ENCODE measurements at places on chromosomes 12 and 14.

DNA sequence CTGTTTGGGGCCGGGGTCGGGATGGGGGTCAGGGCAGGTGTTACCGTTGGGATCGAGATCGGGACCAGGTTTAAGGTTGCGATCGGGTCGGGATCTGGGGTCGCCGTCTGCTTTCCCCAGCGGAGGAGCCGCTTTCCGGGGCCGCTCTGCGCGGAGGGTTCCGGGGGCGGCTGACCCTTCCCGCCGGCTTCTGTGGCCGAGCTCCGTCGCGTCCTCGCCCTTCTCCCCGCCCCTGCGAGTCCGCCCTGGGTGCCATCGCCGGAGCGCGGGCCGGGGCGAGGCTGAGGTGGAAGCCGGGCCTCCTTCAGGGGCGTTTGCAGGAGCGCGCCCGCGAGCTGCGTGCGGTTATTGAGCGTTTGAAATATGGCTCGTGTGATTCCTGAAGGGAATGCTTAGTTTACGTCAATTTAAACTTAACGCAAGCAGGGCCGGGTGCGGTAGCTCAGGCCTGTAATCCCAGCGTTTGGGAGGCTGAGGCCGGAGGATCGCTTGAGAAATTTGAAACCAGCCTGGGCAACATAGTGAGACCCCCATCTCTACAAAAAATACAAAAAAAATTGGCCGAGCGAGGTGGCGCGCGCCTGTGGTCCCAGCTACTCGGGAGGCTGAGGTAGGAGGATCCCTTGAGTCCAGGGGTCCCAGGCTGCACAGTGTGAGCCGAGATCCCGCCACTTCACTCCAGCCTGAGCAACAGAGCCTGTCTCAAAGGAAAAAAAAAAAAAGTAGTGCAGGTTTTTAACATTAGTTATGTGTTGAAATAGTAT is 620 bp downstream of the PGAM5 start:
- DNase-seq = peak; percentile 15

- DNase-seq = no peak
These were observed 7.8 kb downstream of the UNG start for GRCh38 chr12:109105176-109105575.

DNA sequence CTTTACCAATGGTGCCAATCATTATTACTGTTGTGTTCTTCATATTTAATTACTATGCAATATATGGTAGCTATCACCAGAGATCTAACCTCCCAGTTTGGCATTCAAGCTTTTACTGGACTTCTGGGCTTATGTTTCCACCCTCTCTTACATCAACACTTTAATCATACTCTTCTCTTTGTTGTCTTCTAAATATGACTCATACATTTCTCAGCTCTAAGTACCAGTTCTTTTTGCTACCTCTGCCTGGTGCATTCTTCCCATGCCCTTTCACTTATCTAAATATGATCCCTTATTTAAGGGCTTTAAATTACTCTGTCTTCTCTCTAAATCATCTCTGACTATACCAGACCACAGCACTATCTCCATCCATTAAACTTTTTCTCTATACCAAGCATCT is 246.1 kb upstream of the CCDC196 start:
- no peak for DNase-seq

GRCh38 chr12:117350140-117350539 is 11.3 kb downstream of the NOS1 start:
- DNase-seq = no peak

DNA sequence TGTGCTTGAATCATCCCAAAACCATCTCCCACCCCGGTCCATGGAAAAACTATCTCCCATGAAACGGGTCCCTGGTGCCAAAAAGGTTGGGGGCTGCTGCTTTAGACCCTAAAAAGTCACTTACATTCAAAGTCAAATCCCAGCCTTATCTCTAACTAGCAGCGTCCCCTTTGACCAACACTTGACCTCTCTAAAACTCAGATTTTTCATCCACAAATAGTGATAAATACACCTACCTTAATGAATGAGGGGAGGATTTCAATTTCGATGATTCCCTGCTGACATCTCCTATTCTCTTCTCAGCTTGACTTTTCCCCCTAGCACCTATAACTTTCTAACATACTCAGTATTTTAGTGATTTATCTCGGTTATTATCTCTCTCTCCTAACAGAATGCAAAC is 137.3 kb downstream of the BTG1 start:
- no peak for DNase-seq

GRCh38 chr14:55807053-55807880 is 227.3 kb downstream of the KTN1 start:
- DNase-seq = peak; percentile 93

- no peak for DNase-seq
These were observed 51.6 kb upstream of the CRY1 start for GRCh38 chr12:107144990-107145389.
